Stimulated activated CD8-positive, alpha-beta memory T cell treated with anti-CD3 and anti-CD28 coated beads, Interleukin-2, amount 100 ng/mL, for 48 hours (primary cell): ENCODE measurements at places on chromosomes 2 and 18.

DNA sequence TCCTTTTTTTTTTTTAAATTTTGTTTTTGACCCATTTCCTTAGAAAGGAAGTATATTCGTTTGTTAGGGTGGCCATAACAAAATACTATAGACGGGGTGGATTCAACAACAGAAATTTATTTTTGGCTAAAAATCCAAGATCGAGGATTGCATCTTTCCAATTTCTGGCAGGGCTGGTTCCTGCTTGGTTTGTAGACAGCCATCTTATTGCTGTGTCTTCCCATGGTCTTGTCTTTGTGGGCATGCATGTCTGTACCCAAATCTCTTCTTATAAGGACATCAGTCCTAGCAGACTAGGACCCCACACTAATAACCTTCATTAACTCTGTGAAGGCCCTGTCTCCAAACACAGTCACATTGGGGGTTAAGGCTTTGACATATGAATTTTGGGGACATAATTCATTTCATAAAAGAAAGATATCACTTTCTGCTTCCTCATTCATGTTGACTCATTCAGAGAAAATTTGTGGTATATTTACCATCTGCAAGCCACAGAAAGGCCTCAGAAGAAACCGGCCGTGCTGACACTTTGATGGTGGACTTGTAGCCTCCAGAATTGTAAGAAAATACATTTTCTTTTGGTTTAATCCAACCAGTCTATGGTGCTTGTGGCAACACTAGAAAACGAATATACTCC is 262.1 kb downstream of the LPIN1 start:
- DNase-seq: no peak

- DNase-seq: no peak
Observed at GRCh38 chr2:146584316-146584715, 1260.5 kb upstream of the ACVR2A start.

DNA sequence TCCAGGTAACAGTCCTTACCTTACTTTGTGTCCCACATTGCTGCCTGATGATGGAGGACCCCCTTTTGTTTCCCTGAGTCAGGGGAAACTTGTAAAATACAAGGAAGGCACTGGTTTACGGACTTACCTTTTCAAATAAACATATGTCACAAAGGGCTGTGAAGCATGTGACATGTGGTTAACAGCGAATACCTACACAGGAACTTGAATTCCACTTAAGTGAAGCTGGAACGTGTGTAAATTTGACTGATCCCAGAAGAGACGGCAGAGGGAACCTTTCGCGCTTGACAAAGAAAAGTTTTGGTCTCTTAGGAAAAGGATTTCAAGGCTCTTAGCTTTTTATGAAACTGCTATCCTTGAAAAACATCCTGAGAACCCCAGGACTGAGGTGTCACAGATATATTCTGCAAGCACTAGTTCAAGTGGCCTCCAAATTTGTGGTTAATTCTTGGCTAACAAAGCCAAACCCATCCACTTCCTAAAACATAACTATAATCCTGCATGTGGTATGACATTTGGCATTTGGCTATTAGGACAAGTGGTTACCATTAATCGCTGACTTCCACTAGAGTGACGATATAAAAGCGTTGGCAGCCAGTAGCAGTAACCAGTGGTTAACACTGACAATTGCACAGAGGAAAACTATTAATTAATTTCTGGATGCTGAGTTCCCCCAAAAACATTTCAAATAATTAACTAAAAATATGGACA is 55.6 kb downstream of the ITGB6 start:
- DNase-seq: no peak

GRCh38 chr18:47772374-47773248 is 157.8 kb downstream of the SMAD2 start:
- DNase-seq: peak; percentile 53

DNA sequence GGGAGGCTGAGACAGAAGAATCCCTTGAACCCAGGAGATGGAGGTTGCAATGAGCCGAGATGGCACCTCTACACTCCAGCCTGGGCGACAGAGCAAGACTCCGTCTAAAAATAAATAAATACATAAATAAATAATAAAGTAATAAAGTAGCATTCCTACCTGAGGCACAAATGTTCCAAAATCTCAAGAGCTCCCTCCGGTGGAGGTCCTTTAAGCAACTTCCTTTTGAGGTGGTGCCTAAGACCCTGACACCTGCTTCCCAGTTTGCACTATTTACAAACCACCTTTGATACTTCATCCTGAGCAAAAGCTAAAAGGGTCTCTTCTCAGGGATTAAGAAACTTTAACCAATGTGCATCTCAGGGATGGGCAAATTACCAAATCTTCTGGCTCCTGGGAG is 505.1 kb downstream of the CNTNAP5 start:
- no peak for DNase-seq

DNA sequence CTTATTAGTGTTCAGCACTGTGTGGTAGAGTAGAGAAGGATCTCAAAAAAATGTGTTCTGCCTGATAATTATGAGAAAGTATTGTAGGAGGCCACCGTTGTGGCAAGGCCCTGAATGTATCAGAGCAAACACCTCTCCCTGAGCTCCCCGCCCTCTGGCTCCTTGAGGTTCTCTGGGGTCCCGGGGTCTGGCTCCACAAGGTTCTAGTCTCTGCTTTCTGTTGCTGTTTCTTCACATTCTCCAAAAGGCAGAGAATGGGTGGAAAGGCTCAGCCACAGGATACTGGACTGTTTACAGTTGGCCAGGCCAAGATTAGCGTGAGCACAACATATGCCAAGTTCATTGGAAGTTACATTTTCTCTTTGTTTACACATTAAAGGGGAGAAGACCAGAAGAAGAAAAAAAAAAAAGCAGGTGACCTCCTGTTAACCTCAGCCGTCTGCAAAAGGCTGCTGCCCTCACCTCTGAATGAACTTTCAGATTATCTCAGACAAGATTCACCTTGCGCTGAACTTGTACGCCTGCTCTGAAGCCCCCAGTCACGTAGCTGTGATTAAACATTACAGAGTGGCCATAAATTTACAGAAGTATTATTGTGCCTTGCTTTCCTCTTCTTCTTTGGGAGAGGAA is 56.6 kb upstream of the CYP26B1 start:
- DNase-seq: no peak

DNA sequence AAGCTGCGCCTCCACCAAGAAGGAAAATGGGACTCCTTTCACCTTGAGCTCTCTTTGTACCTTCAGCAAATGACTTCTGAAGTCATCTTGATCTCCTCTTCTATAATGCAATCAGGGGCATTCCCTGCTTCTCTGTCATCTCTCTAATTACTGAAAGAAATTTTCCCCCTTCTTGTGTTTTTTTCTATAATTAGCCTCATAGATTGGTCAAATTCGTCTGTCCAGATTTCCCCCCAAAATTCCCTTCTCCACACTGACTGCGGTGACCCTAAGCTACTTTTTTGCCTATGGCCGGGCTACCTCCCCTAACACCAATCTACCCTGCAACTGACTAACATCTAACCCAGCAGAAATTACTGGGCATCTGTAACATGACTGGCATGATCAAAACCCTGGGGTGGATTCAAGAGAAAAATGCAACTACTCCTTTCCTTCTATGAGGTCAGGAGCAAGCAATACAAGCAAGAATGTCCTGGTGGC is 168.6 kb downstream of the BCL2 start:
- DNase-seq: no peak

- no peak for DNase-seq
Observed at GRCh38 chr18:51038110-51038509, 8.1 kb downstream of the SMAD4 start.

- no peak for DNase-seq
Observed at GRCh38 chr2:46167406-46167805, 129.8 kb upstream of the EPAS1 start.

DNA sequence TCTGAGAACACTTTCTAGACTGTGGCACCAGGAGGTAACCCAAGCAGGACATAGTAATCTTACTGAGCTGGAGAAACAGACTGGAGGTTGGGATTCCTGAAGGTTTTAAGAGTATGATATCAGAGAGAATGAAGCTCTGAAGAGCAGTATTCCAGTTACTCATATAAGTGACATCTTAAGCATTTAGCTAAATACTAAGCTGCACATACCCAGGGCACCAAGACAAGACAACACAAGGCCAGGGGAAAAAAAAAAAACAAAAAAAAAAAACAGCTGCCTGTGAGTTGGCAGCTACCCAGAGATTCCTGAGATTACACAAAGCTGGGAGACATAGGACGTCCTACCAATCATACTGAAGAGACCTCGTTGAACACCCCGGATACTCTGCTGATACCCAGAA is 175.8 kb downstream of the SRBD1 start:
- no peak for DNase-seq

- DNase-seq: no peak
Observed at GRCh38 chr18:59735269-59735860, 38.1 kb upstream of the CCBE1 start.

- no peak for DNase-seq
Observed at GRCh38 chr2:218282173-218282991, 9.9 kb downstream of the TMBIM1 start.

- no peak for DNase-seq
Observed at GRCh38 chr18:6493194-6493593, 78.5 kb upstream of the L3MBTL4 start.

DNA sequence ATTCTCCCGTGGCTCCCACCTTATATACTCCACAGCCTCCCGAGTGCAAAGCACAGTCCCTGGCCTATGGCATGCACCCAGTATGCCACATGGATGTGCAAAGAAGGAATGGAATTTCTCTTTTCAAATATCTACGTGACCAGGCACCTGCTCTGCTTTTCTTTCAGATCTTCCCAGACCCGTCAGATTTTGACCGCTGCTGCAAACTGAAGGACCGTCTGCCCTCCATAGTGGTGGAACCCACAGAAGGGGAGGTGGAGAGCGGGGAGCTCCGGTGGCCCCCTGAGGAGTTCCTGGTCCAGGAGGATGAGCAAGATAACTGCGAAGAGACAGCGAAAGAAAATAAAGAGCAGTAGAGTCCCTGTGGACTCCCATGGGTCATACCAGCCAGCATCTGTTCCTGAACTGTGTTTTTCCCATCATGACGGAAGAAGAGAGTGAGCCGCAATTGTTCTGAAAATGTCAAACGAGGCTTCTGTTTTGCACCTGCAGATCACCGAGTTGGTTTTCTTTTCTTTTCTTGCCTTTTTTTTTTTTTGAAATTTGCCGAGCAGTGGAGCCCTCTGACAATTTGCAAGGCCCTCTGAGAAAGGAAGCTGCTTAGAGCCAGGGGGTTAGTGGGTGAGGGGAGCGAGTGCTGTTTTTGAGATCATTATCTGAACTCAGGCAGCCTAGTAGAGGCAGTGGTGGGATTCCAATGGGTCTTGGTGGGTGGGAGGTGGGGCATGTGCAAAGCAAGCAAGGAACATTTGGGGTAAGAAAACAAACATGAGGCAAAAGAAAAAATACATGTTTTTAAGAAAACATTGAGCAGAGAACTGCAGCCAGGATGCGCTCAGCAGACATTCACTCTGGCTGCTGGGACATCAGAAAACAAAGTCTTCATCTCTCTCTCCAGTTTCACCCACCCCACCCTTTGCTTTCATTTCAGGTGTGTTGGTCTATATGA is 26.2 kb downstream of the LBH start:
- DNase-seq: no peak

GRCh38 chr18:74468547-74469061 is 11.5 kb upstream of the DIPK1C start:
- no peak for DNase-seq

DNA sequence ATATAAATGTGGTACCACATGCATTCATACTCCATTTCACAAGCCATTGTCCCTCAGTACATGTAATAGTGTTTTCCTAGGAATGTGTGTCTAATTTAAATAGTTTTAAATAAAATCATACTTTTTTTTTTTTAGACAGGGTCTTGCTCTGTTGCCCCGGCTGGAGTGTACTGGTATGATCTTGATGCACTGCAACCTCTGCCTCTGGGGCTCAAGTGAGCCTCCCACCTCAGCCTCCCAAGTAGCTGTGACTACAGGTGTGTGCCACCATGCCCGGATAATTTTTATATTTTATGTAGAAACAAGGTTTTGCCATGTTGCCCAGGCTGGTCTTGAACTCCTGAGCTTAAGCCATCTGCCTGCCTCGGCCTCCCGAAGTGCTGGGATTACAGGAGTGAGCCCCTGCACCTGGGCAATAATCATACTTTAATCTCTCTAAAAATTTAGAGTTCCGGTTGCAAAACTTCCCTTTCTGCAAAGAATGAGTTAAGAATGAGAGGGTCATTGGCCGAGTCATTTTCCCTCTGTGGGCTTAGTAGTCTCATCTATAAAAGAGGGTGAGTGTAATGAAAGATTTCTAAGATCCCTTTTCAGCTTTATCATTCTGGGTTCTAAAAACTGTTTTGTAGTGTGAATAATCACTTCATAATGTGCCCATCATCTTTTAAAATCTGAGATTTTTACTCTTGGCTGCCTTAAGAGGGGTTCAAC is 116.0 kb upstream of the PELI1 start:
- no peak for DNase-seq

DNA sequence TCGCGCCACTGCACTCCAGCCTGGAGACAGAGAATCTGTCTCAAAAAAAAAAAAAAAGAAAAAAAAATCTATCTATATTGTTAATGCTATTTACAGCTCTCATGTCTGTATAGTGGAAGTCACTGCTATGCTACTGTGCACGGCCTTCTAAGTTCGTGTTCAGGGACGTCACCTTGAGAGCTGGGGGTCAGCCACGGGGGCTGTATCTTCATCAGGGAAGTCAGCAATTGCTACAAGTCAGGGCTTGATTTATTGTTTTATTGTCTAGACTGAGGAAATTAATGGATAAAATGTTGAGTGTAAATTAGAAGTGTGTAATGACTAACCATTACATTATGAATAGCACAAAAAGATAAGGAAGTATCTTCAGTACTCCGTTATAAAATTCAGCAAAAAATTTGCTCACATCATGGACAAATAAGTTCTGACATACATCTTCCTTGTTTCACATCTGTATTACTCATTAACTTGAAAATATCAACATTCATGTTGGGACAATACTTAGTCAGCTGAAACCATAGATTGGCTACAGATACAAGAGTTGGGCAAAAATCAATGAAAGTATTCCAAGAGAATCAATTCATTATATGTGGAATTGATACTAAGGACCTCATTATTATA is 136.6 kb upstream of the SEC11C start:
- no peak for DNase-seq

DNA sequence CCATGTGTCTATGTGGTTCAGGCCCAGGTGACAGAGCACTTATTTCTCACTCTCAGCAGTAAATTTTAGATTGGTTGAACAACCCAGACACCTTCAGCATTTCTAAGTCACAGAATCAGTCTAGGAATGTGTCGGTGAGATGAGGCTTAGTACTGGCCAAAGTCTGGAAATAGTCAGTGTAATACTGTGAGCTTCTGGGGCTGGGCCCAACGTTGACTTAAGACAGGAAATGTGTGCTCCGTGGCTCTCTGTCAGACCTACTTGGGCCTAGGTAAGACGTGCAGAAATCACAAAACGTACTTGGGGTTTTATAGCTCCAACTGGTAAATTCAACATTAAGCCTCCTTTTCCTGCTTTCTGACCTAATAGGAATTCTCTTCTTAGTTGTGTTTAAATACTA is 160.3 kb upstream of the COL3A1 start:
- DNase-seq: no peak

- DNase-seq: no peak
Observed at GRCh38 chr2:238929242-238930081, 81.6 kb downstream of the TWIST2 start.

DNA sequence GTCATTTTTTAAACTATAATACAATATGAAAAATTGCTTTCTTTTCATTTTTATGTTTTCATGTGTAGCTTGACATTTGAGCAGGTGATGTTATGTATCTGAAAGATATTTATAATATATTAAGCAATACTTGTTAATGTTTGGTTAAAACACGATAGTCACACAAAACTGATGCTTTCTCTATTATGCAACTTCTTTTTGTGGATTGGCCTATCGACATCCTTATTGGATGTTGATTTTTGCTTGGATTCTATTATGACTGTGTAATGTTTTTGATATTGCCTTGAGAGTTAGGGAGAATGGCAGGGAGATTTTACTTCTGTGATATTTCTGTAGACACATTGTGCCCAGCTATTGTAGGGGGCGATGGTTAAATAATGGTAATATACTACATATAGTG is 128.0 kb downstream of the ZNF407 start:
- no peak for DNase-seq
